Stimulated activated CD8-positive, alpha-beta memory T cell treated with anti-CD3 and anti-CD28 coated beads, Interleukin-4, amount 100 ng/mL, for 24 hours (primary cell): ENCODE measurements at places on chromosomes 11 and 22.

GRCh38 chr22:28444659-28445058 lies 235.0 kb downstream of the TTC28 start:
- no peak for DNase-seq

DNA sequence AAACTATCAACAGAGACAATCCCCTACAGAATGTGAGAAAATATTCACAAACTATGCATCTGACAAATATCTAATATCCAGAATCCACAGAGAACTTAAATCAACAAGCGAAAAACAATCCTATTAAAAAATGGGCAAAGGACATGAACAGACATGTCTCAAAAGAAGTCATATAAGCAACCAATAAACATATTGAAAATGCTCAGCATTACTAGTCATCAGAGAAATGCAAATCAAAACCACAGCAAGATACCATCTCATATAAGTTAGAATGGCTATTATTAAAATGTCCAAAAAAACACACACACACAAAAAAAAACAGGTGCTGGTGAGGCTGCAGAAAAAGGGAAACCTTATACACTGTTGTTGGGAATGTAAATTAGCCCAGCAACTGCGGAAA lies 8.3 kb upstream of the OR52E8 start:
- no peak for DNase-seq

DNA sequence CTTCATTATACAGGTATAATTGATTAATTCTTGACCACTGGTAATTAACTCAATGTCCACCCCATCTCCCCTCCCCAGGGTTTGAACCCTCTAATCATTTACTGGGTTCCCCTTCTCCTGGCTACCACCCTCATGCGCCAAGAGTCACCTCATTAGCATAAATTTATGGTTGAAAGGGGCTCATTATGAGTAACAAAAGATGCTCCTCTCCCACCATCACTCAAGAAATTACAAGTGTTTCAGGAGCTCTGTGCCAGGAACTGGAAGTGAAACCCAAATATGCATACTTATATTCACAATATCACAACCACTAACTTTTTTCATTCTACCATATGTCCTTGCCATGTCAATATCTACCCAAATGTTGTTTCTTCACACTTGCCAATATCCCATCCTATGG lies 7.8 kb upstream of the STIP1 start:
- no peak for DNase-seq

DNA sequence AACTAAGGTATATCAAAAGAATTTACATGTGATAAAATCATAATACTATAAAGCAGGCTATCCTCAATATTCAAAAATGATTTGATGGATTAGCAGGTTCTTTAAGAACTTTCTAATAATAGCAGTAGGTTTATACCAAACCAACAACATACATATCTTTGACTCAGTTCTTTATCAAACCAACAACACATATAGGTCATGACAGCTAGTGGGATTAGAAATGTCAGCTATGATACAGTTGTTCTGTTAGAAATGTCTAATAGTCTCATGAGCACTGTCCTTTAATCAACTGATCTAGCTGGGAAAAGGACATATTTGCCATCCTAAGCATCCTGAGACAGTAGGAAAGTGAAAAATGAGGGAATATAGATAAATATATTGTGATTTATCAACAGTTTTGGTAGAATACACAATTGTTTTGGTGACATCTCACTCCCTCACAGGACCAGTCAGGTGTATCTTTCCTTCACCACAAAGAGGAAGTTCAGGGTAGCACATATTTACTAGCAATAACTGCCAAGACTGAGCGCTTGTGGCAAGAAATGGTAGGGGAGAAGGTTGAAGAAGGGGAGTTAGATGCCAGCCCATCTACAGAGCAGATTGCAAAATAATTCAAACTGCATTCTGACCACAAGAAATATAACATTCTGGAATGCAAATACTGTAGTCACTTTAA lies 90.8 kb upstream of the APOA1 start:
- no peak for DNase-seq

- no peak for DNase-seq
Observed at GRCh38 chr11:35313760-35314153, 105.6 kb downstream of the SLC1A2 start.
